ENCODE measurements at places on chromosomes 6 and 20.

DNA sequence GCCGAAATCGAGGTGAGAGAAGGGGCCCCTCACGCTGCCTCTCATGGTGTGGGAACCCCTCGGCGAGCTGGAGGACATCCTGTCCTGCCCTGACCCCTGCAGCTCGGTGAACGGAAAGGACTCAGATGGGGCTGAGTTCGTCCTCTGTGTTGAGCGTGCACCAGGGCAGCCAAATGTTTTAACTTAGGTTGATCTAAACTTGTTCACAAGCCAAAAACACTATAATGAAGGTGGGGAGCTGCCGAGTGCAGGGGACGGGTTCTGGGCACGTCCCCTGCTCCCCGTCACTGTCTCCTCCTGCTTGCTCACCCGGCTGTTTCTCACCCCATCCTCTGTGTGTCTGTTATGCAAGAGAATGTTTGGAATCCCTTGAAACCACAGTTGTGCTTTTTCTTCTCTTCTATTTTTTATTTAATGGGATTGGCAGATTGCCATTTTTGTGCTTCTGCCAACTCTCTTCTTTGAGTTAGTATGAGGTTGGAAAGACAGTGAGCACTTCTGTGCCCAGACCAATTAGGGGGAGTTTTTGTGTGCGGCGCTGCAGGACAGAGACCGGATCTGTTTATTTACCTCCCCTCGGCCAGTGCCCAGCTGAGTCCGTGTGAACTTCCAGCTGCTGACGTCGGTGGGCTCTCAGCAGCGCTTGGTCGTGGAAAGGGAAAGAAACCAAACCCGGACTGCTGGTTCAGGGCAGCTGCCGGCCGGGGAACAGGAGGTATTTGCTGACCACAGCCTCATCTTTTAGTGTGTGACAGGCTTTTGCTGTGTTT, 158.1 kb downstream of the DTNBP1 start:
- peak; percentile 39 for DNase-seq

DNA sequence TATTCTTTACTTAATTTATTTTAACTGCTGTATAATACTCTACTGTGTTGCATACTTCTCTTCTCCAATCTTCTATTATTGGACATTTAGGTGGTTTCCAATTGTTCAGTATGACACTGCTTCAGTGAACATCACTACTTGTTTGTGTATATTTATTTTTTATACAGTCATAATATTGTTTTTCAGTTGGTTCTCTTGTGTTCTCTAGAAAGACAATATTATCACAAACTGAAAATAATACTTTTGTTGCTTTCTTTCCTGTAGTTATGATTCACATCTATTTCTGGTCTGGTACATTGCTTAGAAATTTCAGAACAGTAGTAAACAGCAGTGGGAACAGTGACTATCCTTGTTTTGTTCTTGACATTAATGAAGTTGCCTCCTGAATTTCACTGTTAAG, 62.8 kb upstream of the GTSF1L start:
- no peak for DNase-seq

DNA sequence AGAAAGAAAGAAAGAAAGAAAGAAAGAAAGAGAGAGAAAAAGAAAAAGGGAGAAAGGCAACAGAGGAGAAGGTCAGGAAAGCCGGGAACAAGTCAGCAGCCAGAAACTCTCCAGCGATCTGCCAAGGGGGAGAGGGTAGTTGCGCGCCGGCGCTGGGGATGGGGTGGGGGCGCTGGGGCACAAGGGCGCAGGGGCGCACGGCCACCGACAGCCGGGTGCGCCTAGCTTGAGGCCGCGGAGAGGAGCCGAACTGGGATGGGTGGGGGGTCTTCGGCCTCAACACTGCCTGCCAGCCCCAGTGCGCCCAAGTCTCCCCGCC, 533 bp upstream of the RSPO3 start:
- no peak for DNase-seq

DNA sequence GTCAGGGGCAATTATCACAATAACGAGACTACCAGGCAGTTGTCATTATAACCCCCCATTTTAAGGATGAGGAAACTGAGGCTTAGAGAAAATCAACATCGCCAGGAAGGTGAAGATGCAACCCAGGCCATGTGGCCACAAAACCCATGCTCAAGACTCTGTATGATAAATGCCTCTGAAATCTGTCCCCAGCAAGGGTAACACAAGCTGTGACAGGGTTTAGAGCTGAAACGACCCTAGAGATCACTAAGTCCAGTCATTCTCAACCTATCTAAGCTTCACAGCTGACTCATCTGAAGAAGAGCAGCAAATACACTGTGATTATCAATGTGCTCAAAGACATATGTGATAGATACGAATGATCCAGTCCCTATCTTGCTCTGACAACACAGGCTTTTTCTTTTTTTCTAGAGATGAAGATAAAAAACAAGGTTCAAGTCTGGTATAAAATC, 47.0 kb downstream of the ARHGAP18 start:
- DNase-seq: no peak

DNA sequence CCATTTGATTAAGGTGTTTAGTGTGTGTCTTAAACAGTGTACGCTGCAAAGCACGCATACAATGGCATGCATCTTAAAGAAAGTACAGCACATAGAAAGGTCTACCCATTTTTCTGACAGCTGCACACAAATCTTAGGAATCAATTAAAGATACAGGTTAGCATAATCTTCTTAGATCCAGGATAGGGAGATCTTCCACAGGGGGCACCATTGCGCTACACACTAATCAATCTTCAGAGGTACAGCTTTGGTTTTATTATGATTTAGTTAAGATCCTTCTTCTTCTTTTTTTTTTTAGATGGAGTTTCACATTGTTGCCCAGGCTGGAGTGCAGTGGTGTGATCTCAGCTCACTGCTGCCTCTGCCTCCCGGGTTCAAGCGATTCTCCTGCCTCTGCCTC, 63.7 kb upstream of the BEND3 start:
- DNase-seq: peak; percentile 12

- no peak for DNase-seq
Observed at GRCh38 chr6:40986921-40987819, 51.9 kb downstream of the UNC5CL start.

DNA sequence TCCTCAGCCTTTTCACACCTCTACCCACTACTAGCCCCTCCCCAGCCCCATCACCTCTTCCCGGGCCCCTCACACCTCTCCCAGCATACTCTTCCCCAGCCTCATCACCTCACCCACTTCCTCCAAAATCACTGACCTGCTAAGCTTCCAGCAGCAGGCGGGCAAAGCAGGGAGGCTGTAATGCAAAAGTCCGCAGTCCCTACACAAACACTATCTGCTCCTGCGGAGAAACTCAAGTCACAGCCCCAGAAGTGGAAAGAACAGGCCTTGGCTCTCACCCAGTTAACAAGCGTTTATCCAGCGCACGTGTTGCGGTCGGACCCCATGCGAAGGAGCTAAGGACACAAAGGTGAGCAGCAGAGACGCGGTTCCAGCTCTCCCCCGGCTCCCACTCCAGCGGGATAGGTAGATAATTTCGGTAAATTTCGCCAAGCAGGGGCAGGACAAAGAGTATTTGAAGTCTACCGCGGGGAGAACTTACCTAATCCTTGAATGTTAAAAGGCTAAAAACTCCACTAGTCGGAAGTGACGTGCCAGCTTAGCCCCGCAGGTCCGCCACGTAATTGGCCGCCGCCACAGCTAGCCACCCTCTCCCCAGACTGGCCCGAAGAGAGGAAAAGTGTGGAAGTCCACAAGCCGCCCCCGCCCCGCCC, 728 bp upstream of the TRIM39 start:
- DNase-seq: peak; percentile 94

DNA sequence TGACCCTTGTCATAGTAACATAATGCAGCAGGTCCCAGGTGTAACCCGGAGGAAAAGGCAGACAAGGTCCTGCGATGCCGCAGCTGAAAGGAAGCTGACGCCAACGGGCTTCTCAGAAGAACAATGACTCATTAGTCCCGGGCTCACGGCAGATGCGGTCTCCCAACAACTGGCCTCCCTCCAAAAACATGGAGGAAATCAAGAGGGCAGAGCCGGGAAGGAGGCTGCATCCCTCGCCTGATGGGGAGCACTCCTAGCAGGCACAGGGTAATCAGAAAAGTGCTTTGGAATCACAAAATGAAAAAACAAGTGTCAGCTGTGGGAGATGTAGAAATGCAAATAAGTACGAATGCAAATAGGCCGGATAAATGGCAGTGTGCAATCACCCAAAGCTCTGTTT, 165.2 kb upstream of the AGPAT4 start:
- DNase-seq: peak; percentile 63

GRCh38 chr6:150590446-150590845, 9.2 kb upstream of the PLEKHG1 start:
- no peak for DNase-seq

DNA sequence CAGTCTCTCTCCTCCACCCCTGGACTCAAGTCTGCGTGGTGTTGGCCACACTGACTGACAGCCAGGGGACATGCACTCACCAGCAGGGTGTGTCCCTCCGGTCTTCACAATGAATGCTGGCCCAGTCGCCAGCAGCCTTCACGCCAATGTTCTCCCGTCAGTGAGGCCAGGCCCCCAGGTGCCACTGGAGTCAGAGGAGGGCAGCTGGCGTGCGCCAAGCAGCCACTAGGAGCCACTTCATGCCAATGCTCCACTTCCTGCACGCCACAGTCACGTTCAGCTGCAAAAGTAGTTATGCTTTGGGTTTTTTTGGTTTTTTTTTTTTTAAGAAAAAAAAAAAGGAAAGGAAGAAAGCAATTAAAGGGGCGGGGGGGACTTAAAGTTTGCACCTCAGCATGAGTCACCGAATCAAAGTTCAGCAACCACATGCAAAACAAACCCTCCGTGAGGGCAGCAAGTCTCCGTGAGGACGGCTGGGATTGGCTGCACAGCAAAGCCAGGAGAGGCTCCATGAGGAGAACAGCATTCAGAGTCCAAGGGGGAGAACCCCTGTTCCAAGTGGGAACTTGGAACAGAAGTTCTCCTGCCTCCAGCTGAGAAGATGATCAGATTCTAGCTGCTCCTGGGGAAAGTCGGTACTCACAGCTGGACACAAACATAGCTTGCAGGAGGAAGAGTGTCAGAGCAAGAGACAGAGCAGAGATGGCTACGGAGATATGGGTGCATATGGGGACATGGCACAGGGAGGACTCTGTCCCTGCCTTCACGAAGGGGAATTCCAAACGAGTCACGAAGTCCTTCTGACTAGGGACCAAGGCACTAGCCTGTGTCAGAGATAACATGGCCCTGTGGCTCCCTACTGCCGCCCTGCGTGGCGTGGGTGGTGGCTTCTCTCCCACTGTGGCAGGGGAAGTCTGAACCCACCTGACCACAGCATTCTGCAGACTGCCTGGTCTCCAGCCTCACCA, at the start of gene ZC3H12D:
TSS of gene ZC3H12D (minus strand) at position 282 of the 968 bp plus-strand sequence. CDS start 10,471 bp downstream, outside the sequence.
- peak; percentile 69 for DNase-seq

DNA sequence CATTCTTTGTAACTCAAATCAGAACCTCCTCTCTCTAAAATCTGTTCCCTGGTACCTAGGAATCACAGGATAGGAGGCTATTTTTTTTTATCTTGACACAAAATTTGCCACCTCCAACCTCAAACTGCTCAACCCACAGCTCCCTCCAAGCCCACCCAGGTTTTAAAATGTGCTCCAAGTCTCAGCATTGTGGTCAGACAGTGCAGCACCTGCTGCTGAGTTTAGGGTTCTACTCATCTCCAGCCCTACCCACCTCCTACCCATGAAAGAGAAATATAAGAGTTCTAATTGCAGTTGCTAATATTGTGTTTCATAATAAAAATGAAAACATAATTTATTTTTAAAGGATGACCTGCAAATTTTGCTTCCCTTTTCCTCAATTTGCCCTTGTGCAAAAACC, 496.5 kb downstream of the MAFB start:
- no peak for DNase-seq

Data from stomach (tissue), 19 donors.